ENCODE measurements at places on chromosomes 1 and 21. TPM values are rescaled to one million over a fixed set of nuclear protein-coding genes. Genes with fewer than 3 reads are reported as not detected.

- DNase-seq: no peak
These were observed 37.1 kb downstream of the HSPG2 start for GRCh38 chr1:21899987-21900386.

The RIMKLA gene
- 3.7 TPM for total RNA-seq

DNA sequence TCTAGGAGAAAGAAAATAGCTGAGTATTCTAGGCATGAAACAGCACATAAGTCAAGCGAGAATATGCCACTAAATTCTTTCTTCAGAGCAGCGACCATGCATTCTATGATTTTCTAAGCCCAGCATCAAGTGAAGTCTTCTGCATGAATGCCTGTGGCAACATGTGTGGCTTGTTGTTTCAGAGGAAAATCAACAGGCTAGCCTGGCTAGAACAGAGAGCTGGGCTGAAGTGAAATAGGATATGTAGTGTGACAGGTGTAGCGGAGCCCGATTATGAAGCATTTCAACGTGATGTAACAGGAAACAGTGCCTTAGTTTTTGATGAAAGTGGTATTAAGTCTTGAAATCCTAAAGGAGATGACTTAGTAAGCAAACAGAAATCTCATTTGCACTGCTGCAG is 7.0 kb downstream of the CSDE1 start:
- no peak for DNase-seq

DNA sequence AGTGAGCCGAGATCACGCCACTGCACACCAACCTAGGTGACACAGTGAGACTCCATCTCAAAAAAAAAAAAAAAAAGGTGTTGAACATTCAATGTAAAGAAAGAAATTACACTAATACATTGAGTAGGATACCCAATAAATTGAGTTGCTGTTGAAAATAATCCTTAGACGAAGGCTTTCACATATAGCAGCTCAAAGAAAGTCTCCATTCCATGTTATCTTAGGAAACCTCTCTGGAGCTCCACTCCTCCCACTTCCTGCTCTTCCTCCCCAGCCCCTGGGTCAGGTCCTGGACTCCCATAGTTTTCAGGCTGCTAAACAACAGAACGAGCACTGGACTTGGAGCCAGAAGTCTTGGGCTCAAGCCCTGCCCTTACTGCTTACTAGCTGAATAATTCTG is 15.6 kb upstream of the CNR2 start:
- no peak for DNase-seq

- DNase-seq: no peak
These were observed 114.8 kb upstream of the DPYD start for GRCh38 chr1:98035602-98036002.

DNA sequence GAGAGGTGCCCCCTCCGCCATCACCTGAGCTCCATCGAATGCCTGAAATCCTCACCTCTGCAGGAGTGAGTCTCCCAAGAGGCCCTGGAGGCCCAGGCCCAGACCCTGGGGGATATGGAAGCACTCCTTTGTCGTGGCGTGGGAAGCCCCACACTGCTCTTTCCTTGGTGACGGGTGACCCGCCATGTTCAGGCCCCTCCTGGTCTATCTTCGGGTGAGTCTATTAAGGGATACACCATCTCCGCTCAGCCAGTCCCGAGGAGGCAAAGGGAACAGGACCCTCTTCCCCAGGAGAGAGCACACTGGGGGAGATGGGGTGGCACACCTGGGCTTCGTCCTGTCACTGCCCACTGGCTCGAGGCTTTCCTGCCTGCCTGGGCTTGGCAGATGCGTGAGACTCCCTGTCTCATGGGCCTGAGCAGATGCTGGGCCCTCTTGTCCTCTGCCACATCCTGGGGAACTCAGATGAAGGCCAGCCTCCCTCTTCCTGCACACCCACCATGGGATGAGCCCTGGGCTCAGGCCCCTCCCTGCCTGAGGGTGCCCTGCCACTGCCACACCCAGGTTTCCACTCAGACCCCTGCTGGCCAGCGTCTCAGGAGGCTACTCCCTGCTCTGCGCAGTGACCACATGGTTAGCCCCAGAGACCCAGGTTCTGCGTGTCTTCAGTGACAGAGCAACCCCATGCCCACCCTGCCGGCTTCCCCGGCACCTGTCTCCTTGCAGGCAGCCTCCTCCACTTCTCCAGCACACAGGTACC is 3.8 kb upstream of the NPHP4 start:
- no peak for DNase-seq

- DNase-seq: no peak
These were observed 7.5 kb upstream of the RNF223 start for GRCh38 chr1:1081311-1082238.

The SELP gene
- 0.83 TPM for total RNA-seq

The GPR25 gene
- total RNA-seq: 0.91 TPM

The KRTAP19-3 gene
- not detected for total RNA-seq

DNA sequence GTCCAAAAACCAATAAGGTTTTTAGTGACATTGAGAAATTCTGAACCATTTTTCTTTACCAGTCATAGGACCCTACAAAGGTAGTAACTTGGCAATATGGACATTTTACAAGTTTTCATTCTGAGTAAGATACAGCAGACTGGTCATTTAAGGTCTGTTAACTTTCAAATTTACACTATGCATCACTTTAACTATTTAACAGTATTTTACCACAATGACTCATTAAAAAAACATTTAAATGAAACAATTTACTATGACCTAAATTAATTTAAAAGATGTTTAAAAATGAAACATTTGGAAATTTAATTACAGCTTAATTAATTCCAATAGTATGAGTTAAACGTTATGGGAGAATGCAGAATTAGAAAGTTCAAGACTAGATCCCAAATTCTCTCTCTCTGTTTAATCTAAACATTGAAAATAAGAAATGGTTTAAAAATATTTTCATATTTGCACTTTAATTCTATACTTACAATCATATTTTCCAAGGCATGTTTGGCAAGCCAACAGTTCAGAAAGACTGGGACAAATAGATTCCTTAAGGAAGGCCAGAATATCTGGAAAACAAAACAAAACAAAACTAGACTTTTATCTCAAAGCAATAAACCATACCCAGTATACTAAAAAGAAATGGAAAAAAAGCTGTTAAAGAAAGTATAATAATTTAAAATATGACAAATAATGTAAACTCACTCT is 140.9 kb downstream of the KCNT2 start:
- no peak for DNase-seq

- DNase-seq: no peak
These were observed 10.9 kb upstream of the THEMIS2 start for GRCh38 chr1:27861436-27861835.

GRCh38 chr1:224090116-224090515 is 23.8 kb upstream of the FBXO28 start:
- no peak for DNase-seq

GRCh38 chr1:167695756-167696561 is 25.8 kb upstream of the MPZL1 start:
- DNase-seq: no peak
